ENCODE measurements at places on chromosomes 4 and X.
A peak's percentile ranks its signal among the peaks of the same experiment; 100 is the strongest.

GRCh38 chrX:9318766-9319165, 146.1 kb upstream of the TBL1X start:
- no peak for DNase-seq

GRCh38 chr4:11456401-11456800, 27.7 kb upstream of the HS3ST1 start:
- no peak for DNase-seq

DNA sequence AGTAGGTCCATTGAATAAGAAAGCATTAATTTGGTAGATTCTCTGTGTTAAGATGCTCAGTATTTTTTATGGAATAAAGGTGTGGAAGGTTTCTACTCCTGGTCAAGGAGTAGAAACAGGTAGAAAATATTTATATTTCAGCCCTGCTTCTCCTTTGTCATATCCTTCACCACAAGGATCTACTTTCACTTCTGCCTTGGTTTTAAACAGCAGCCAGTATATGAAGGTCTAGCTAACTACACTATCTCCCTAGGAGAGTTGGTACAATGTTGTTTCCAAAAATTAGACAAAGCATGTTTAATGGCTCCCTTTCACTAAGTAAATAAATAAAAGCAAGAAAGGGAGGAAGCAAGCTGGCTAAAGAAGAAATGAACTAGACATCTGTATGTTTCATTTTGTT, 44.6 kb upstream of the GYPA start:
- no peak for DNase-seq

DNA sequence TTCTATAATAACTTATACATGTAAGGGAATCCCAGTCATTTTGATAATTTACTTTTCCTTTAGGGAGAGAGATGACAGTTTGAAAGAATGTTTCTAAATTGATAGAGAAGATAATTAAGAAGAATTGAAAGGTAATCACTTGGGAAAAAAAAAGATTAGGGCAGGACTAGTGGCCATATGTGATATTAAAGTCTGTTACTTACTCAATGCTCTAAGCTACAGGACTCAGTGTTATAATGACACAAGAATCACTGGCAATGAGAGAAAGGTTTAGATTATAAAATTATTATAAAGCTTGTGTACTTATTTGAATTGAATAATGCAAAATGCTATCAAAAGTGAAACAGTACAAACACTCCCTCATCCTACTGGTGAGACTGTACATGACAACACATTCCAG, 265.3 kb downstream of the BANK1 start:
- no peak for DNase-seq

- DNase-seq, result no peak
These were observed 2.1 kb downstream of the PDS5A start for GRCh38 chr4:39975488-39976089.

DNA sequence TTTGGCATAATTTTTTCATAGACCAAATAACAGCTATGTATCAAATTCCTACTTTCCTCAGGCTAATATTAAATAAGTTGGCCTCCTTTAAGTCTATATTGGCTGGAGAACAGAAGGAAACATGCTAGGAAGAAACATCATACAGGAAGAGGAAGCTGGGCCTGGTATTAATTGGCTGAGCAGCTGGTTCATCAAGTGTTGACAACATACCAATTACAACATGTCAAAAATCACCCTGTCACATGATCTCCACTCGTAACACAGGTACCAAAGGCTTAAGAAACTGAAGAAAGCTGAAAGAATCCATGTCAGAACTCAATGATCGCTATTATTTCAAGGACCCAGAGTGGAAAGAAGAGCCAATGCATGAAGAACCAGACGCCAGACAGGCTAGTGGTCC, 10.5 kb downstream of the WDFY3 start:
- no peak for DNase-seq

GRCh38 chrX:118254611-118255010, 91.3 kb upstream of the WDR44 start:
- DNase-seq, result no peak

DNA sequence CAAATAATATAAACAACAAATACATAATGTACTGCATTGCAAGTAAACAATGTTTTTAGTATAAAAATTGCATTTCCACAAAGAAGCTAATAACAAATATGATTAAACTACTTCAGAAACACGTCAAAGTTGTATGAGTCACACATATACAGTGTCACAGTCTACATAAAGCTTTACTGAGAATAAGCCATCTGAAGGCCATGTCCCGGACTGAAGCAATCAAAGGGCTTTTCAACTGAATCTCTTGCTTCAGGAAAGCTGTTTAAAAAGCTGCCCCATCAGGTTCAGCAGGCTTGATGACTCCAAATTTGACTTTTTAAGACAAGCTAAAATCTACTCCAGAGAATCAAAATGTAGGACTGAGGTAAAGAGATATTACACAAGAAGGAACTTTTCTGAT, 1476.8 kb downstream of the ADGRL3 start:
- no peak for DNase-seq

GRCh38 chr4:2321279-2322196, 59.6 kb upstream of the MXD4 start:
- DNase-seq, result no peak

GRCh38 chr4:242121-242848, 63.0 kb downstream of the ZNF732 start:
- peak; percentile 34 for DNase-seq

DNA sequence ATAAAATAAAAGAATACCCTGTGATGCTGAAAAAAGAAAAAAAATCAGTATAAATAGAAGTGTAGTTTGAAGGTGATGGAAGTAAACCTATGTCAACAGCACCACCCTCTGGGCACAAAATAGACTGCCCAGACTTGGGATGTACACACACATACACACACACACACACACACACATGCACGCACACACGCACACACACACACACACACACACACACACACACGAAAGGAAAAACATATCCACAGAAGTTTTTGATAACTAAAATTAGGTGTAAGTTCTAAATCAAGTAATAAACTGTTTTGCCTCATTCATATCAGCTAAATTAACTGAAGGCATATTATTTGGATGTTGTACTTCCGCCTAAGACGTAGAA, 40.5 kb downstream of the ANXA5 start:
- no peak for DNase-seq

- DNase-seq, result no peak
These were observed 174.2 kb downstream of the NHS start for GRCh38 chrX:17549107-17549651.

DNA sequence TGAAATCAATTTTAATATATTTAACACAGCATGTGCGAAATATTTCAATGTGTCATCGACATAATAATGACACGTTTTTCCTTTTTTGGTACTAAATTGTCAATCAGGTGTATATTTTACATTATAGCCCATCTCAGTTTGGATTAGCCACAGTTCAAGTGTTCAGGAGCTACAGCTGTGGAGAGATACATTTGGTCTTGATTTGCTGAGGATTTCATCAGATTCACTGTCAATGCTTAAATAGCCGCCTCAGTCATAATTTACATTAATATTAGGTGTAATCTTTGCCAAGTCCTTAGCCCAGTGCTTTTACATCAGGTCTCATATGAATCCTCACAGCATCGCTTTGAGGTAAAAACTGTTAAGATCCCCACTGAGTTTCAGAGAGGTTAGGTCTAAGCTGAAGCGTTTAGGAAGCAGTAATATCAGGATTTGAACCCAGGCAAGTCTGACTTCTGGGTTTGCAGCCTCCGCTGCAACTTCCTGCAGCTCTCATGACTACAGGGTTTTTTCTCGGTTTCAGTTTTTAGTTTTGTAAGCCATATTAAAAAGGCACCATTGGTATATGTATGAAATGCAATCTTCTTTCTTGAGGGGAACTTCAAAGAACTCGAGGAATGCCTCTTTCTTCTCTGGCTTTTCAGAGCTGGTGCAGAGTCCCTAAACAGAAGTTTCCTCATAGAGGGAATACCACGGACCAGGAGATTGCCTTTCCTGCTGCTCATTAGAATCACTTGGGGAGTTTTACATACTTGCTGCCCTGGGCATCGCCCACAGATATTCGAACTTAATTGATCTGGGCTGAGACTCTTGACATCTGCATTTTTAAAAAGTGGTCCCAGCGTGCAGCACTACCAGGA, 6.4 kb downstream of the MTM1 start:
- DNase-seq, result no peak

DNA sequence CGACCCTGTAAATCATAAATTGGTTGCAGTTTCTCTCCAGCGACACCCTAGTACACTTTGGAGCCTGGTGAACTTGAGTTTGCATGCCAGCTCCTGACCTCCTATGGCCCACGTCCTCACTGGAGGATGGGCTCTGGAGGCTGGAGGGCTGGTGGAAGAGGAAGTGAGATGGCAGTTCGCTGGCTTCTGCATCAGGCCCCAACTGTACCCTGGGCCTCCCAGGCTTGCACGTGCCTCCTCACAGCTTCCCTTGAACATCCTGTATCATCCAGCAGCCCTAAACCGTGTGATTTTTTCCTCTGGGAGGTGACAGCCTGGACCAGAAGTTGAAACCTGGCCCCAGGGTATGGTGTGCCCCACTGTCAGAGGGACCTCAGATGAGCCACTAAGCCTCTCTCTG, 78.5 kb downstream of the HTRA3 start:
- no peak for DNase-seq

GRCh38 chr4:55498051-55498450, 48.7 kb downstream of the CLOCK start:
- DNase-seq, result no peak

DNA sequence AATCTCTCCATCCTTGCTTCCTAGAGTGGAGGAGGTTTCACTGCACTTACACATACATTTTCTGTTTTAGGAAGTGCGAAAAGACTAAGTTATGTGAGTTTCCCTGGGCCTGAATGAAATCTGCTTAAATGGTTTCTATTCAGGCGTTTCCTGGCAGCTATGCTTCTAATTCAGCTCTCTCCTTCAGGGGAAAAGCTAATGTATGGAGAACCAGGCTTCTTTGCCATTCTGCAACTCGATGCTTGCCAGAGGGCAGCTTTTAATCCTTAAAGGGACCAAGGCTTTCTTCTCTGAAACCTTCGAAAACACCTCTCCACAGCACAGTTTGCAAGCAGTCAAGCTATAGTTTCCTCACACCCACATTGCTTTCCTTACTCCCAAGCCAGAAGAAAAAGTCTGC, 89.5 kb upstream of the ARX start:
- no peak for DNase-seq

DNA sequence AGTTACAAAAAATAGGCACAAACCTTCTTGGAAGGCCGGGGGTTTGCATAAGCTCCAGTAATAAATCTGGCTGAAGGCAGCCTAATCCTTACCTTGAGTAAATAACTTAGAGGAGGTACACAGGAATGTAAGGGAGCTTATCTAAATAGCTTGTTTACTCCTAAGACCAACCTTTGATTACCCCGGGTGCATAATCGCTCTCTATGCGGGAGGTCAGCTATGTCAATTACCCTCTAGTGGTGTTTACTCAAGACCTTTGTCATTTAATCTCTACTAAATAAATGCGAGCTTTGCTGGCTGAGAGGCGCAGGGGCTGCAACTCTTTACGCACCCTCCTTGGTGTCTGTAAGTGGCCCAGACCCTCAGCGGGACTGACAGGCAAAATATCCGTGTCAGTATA, 50.2 kb upstream of the MAP9 start:
- DNase-seq, result no peak

GRCh38 chrX:132636080-132636479, 147.2 kb upstream of the MBNL3 start:
- DNase-seq, result no peak

DNA sequence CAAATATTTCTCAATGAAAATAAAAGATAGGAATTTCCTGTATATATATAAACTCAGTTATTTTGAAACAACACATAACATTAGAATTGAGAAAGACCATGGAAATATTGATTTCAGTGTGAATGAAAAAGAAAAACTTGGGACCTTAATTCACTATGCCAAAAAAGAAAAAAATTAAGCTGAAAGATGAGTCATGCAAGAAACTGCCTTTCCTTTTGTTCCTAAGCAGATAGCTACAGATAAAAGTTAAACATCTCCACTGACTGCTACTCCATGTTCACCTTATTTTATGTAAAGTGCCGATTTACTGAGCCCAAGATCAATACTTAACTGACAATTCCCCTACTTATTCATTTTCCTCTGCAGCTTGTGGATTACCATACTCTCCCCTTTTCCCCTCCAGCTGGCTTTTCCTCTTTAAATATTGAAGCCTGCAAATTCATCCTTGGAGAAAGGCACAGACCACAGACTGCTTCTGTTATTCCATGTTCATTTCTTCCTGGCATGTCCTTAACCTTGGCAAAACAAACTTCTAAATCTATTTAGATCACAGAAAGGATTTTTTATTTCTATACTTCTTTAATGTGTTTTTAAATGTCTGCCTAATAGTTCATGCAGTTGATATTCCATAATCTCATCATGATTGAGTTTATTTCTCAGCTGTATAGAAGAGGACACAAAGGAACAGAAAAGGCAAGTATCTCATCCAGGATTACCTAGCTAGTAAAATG, 40.5 kb upstream of the YTHDC1 start:
- no peak for DNase-seq

- DNase-seq, result no peak
These were observed 52.8 kb upstream of the TEX13A start for GRCh38 chrX:105273326-105273725.

GRCh38 chr4:140884431-140885058, 128.4 kb upstream of the TBC1D9 start:
- DNase-seq, result no peak

DNA sequence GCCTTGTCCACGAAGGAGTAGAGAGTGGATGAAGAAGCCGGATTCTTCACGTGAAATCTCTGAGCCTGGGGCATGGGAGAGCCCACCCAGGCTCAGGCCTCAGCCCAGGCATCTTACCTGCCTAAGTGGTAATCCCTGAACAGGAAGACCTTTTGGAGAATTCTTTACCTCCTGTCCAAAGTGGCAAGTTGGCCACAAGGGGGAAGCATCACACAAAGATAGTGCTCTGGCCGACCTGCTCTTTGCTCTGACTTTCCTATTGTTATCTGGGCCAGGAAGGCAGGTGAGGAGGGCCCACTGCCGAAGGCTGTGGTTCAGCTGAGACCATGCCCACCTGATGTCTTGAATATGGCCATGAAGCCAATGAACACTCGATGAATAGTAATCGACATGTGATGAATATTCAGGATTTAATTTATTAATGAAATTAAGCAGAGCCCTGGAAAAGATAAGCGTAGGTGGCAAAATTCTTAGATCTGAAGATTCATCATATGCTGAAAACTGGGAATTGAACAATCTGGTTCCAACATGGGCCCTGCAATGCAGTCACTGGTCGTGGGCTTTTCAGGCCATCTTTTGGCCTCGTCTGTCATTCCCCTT, 93.8 kb downstream of the PDGFRA start:
- DNase-seq, result no peak

GRCh38 chr4:184962125-184962638, 56.1 kb upstream of the HELT start:
- no peak for DNase-seq
